ENCODE measurements at places on chromosomes 1 and 21.

GRCh38 chr1:163171826-163172225 is 30.9 kb downstream of the RGS5 start:
- no peak for DNase-seq

DNA sequence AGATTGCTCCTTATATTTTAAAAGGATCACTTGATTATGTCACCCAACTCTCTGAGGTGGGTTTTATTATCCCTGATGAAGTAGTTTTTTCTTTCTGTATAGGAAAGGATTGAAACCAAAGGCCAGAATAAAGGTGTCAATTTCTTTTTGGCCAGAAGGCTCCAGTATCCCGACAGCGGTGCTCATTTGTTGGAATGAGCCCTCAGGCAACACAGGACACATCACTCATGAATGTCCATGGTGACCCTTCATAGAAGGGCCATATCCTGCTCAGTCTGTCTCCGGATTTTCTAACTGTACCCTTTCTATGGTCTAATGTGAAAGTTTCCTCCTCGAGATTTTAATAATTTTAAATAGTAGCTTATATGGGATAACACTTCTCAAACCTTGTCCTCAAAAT is 171.3 kb upstream of the USP24 start:
- DNase-seq, result no peak

GRCh38 chr1:27719286-27720251 is 6.2 kb upstream of the FAM76A start:
- no peak for DNase-seq

- no peak for DNase-seq
Measured at GRCh38 chr1:217418269-217419193, 212.4 kb downstream of the GPATCH2 start.

DNA sequence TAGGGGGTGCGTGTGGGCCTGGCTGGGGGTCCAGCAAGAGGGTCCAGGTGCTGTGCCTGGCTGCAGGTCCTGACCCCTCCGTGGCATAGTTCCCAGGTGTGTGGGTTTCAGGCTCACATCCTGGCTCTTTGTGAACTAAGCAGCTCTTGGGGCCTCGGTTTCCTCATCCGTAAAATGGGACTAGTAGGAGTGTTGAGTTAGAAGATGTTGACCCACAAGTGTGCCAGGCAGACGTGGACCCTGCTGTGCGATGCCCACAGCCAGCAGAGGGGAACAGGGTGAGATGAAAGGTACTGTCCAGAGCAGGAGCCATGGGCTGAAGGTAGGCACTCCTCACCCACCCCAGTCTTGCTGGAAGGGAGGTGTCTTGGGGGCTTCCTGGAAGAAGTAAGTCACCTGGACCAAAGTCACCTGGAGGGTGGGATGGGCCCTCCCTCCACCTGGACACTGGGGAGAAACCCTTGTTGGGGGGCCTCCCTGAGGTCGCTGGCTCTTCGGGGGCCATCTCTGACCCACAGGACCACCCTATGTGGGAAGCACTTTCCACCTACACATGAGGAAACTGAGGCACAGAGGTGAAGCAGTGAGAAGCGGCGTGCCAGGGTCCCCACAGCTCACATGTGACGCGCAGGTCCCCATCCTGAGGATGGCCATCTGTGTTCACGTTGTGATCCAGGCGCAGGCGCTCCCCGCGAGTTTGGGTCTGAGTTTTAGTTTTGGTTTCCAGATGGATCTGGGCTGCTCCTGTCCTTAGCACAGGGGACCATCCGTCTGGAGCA is 1.4 kb downstream of the ARHGEF16 start:
- peak; percentile 10 for DNase-seq

DNA sequence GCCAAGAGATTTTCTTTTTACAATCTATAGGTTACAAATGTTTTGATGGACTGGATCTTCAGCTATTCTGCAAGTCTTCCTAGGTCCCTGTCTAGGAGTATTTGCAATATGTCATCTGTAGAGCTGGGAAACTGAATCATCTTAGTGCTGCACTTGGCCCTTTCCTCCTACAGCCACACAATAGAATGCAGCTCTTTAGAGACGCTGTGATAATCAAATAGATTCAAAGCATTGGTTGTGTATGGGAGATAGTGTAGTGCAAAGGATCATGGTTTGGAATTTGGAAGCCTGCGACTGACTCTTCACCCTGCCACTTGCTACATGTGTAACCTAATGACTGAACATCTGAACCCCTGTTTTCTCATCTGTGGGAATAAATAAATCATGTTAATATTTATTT is 93.7 kb downstream of the AK5 start:
- DNase-seq, result no peak

GRCh38 chr1:115117298-115117697 is 28.0 kb upstream of the TSPAN2 start:
- DNase-seq, result no peak

DNA sequence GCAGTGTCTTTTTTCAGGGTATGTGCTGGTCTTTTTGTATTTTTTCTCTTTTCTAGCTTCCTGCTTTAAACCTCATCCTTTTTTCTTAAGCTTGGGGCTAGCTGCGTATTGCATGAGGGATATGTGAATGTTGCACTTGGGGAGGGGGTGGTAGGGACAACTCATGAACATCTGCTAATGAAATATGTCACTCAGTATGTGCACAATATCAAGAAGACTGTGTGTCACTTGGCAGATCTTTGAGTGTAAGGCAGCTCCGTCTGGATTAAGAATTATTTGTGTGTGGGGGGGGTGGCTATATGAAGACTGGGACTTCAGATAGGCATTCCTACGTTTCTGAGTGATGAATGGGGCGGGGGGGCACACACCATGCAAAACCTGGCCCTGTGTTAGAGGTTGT is 170.4 kb upstream of the CACNA1E start:
- no peak for DNase-seq
